ENCODE measurements at places on chromosomes 1 and 21.

DNA sequence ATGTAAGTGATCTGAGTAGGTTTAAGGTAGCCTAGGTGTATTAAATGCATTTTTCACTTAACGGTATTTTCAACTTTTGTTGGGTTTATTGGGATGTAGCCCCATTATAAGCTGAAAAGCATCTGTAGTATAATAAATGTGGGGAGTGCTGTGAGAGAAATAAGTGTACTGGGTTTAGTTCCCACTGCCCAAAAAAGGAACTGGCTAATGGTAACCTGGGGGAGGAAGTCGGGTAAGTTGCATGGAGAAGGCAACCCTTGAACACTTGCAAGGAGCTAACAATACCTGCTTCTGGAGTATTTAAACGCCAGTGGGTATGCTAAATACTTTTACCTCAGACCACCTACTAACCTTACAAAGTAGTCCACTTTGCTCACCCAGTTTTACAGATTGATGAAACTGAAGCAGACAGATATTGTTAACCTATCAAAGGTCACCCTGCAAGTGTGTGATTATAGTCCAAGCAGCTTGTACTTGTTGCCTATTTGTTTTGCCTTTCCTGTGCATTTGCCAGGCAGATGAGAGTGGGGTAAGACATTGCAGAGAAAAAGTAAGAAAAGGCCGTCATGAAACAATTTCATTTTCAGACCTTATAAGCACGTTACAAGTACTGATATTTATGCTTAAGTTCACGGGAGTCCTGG is 7.6 kb upstream of the SHISA4 start:
- DNase-seq, result no peak

DNA sequence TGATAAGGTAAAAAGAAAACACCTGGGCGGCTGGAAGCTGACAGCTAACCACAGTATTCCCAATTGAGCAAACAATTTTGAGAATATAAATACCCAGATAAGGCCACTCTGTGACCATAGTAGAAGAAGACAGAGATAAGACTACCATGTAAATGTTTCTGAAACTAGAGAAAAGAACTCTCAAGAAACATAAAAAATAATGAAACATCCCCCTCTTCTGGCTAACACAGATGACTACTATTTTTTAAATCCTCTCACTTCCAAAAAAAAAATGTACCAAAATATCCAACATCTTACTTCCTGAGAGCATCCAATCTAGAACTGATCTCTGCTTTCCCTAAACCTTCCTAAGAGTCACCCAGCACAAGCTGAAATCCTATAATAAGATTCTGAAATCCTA is 125.9 kb downstream of the HFM1 start:
- DNase-seq, result peak; percentile 25

- no peak for DNase-seq
These were observed 27.5 kb downstream of the SLC22A15 start for GRCh38 chr1:116003823-116004222.

GRCh38 chr1:88179943-88180342 is 504.1 kb upstream of the PKN2 start:
- no peak for DNase-seq

GRCh38 chr1:183732236-183732880 is 72.6 kb upstream of the RGL1 start:
- DNase-seq, result no peak

Data from astrocyte of the hippocampus (primary cell).